Motor neuron (in vitro differentiated cells): ENCODE measurements at places on chromosomes 1 and 21. TPM values are rescaled to one million over a fixed set of nuclear protein-coding genes. Genes with fewer than 3 reads are reported as not detected.

Gene CFHR3
- 0.20 and 0.22 TPM in 2 replicates for total RNA-seq

- ATAC-seq = no peak
These were observed 569 bp upstream of the WARS2 start for GRCh38 chr1:119141020-119141424.

GRCh38 chr1:147599362-147600118 is 58.2 kb downstream of the BCL9 start:
- peak; percentile 83 for ATAC-seq

- ATAC-seq = no peak
These were observed 138.1 kb downstream of the MIS18A start for GRCh38 chr21:32140604-32141317.

Gene MRPS21
- 121 and 126 TPM in 2 replicates for total RNA-seq

Gene FMO5
- total RNA-seq = 1.9 and 2.3 TPM in 2 replicates

- ATAC-seq = no peak
These were observed 5.0 kb upstream of the DUSP23 start for GRCh38 chr1:159775716-159776115.

- ATAC-seq = no peak
These were observed 55.2 kb downstream of the PCNX2 start for GRCh38 chr1:233240371-233240770.

Gene RYR2
- 0.72 and 1.9 TPM in 2 replicates for total RNA-seq

GRCh38 chr1:119893238-119893791 is 3.0 kb downstream of the ADAM30 start:
- no peak for ATAC-seq

GRCh38 chr1:219773775-219774174 is 154.6 kb downstream of the SLC30A10 start:
- no peak for ATAC-seq

GRCh38 chr1:32014199-32014947 is 705 bp downstream of the KHDRBS1 start:
- ATAC-seq = peak; percentile 46

DNA sequence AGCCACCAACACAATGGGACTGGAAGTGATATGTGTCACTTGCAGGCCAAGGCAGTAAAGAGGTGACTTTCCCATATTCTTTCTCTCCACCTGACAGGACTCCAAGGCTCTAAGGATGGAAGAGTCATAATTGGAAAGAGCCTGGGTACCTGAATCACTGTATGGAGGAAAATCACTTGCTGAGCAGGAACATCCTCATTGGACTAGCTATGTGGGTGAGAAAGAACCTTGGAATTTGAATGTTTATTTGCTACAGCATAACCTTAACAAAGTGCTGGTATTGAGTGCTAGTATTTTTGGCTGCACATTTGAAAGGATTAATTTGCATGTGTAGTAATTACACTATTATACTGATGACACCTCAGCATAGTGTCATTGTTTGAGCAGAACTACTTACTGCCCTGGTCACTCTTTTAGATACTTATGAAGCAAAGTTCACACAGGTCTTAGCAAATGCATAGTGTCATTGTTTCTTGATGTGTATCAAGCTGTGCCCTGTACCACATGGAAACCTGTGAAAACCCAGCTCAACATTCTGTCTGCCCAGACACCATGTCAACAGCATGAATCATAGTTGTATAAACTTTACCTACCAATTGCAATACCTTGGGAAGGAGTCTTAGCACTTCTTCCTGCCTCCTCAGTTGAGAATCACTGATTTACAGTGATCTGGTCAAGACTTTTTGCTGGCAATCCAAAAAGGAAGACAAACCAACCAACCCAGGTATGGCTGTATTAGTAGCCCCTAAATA is 5.1 kb upstream of the S100A10 start:
- ATAC-seq = no peak

- no peak for ATAC-seq
These were observed 71.7 kb upstream of the GUCA2B start for GRCh38 chr1:42081475-42081874.

Gene CELA2A
- total RNA-seq = not detected in 2 replicates

DNA sequence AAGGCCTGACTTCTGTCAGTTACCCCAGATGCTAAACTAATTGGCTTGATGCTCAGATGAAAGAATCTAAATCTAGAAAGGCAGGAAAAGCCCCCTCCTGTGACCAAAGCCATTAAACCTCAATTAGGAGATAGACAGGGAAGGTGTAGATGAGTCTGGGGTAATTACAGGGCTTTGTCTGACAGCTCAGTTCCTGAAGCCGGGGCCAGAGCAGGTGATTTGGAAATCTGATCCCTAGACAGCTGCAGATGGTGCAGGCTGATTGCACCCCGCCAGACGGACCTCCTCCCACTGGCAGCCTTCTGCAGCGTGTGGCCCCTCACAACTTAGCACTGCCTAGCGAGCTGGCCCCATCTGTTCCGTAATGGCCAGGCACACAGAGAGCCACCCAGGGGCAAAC is 395.1 kb downstream of the HLX start:
- no peak for ATAC-seq

- peak; percentile 15 for ATAC-seq
These were observed 40.1 kb downstream of the CACNA1S start for GRCh38 chr1:201072149-201072548.

GRCh38 chr1:209860293-209860881 is 32.6 kb downstream of the UTP25 start:
- ATAC-seq = peak; percentile 96

Gene KCNT2
- 24.3 and 27.9 TPM in 2 replicates for total RNA-seq

Gene LIN28A
- total RNA-seq = 5.3 and 5.4 TPM in 2 replicates

DNA sequence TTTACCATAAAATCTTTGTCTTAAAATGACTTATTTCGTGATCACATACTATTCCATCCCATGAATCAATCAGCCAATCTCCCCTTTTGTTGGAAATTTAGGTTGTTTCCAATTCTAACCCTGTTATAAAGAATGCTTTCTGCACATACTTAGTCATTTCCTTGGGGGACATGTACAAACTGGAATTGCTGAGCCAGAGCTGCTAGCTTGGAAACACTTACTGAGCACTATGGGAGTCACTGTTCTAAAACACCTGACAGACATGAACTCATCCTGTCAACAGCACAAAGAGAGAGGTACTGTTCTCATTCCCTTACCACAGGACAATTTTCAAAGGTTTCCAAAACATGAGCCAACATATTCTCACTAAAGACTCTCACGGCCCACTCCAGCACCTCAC is 32.1 kb downstream of the AK2 start:
- ATAC-seq = no peak

DNA sequence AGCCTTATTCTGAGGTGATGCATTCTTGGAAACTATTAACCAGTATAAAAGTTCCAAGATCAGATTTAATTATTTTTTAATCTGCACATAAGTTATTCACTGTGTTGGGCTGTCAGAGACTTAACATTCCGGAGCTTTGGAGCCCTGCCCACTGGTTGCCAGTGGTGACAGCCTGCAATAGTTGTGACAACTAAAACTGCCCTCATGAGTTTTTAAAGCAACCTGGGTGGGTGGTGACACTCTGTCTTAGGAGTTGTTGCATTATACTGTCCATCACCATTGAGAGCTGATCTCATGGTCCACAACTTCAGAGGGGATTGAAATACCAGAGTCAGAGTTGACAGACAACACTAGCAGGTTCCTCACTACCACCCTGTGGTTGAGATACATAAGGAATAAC is 653.9 kb upstream of the USP24 start:
- ATAC-seq = peak; percentile 88

- no peak for ATAC-seq
These were observed 205.0 kb downstream of the GPR52 start for GRCh38 chr1:174652569-174653280.

- no peak for ATAC-seq
These were observed 37.5 kb downstream of the ZNF281 start for GRCh38 chr1:200372095-200372884.

Gene ACADM
- total RNA-seq = 61.0 and 64.4 TPM in 2 replicates

DNA sequence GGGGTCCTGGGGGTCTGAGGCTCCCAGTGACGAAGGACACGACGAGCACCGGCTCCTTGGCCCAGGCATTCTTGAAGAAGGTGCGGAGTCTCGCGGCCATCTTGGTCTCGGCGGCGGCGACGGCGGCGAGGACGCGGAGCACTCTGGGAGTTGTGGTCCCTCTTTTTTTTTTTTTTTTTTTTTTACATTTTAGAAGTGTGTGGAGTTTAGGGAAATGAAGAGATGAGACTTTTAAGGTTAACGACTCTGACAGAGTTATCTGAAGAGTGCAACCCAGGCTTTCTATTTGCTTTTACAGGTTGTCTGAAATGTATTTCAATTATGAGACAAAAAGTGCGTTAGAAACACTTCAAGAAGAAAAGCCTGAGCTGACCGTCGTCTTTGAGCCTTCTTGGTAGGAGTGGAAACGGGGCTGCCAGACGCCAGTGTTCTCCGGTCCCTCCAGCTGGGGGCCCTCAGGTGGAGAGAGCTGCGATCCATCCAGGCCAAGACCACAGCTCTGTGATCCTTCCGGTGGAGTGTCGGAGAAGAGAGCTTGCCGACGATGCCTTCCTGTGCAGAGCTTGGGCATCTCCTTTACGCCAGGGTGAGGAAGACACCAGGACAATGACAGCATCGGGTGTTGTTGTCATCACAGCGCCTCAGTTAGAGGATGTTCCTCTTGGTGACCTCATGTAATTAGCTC is 9.7 kb downstream of the OR2B11 start:
- peak; percentile 89 for ATAC-seq

DNA sequence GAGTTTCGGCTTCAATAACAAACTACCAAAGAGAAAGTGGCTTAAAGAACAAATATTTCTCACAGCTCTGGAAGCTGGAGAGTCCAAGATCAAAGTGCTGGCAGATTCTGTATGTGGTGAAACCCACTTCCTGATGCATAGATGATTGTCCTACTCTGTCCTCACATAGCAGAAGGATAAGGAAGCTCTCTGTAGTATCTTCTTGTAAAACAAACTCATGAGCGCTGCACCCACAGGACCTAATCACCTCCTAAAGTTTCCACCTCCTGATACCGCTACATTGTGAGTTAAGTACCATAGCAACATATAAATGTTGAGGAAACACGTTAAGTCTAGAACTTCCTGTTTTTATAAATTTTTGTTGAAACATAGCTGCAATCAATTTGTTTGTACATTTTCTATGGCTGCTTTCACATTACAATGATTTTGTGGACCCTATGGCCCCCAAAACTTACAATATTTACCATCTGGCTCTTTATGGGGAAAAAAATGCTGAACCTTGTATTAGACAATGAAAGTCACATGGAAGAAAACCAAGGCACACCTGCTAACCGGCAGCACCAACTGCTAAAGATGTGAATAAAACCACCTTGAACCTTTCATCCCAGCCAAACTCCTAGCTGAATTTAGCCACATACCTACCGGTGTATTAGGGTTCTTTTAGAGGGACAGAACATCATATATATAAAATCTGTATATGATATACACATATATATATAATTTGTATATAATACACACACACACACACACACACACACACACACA is 1423.4 kb downstream of the NCAM2 start:
- ATAC-seq = no peak

Gene ARHGAP29
- total RNA-seq = 1.1 and 2.9 TPM in 2 replicates

Gene ATP6V1G3
- not detected in 2 replicates for total RNA-seq

- peak; percentile 4 for ATAC-seq
These were observed 951 bp downstream of the GGPS1 start for GRCh38 chr1:235329139-235329902.

DNA sequence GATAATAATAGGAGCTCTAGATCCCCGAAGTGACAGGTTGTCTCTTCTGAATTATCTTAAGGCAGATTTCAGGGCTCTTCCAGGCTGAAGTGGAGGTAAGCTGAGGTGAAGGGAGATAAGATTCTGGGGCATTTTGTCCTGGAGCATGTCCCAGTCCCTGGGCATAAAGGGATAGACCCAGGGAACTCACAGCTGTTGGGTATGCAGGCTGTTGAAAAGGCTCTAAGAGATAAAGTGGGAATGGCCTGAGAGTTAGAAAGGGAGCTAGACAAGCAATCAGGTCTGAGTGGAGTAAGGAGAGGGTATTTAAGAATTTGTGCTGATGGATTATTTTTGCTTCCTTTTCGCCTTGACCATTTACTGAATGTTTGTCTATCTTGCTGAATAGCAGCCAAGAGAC is 123.7 kb downstream of the NOS1AP start:
- ATAC-seq = no peak

DNA sequence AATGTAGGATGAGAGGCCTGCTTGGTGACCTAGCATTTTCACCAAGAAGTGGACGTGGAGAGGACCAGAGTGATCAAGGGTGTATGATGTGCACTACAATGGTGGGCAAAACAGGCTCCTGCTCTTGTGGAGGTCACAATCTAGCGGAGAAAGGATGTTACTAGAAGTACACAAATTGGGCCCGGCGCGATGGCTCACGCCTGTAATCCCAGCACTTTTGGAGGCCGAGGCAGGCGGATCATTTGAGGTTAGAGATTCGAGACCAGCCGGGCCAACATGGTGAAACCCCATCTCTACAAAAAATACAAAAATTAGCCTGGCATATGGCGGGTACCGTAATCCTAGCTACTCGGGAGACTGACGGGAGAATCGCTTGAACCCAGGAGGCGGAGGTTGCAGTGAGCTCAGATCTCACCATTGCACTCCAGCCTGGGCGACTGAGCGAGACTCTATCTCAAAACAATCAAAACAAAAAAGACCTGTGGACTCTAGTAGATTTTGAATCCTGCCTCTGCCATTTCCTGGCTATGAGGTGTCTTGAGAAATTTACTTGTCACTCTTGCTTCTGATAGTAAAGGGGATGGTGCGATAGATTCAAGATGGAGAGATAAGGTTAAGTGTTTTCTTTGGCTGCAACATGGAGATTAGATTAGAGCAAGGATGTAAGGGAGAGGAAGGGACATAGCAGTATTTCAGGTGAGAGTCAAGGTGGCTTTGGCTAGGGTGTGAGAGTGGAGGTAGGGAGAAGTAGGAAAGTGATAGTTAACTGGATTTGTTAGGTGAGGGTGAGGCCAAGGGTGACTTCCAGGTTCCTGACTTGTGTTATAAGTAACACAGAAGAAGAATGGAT is 7.1 kb downstream of the KLF18 start:
- no peak for ATAC-seq

DNA sequence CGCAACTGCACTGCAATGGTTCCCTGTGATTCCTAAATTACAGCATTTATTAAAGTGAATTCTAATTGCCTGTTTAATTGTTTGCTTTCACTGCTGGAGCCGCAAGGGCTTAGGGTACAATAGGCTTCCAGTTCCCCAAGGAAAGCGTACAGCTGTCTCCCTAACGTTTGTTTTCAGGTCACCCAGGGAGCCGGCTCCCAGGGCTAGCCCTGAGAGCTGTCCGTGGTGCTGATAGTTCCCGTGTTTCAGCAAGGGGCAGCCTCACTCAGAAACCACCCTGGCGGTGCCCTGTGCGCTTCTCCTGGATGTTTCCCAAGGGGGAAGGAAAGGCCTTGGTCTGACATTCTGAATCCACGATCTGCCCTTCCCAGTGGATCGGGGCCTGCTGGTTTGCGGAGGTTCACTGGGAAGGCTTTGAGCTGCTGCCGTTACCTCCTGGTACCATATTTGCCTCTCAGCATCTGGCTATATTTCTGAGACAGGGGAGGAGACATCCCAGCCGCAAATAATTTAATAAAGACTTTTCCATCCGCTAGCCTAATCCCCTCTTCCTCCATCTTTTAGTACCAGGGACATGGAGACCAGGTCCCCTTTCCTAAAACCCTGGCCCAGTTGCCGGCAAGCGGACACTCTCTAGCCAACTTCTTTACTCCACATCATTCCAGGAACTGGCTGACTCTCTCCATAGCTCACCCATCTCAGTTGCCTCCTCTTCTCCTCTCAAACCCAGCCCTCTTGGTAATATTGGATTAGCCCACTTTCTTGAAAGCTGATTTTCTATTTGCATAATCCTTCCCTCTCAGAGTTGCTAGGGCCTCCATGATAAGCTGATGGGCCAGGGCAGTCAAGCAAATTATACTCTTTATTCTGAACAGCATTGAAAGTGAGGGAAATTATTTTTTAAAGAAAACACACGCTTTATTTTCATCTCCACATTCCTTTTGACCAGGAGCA is 149.0 kb downstream of the IGSF21 start:
- ATAC-seq = peak; percentile 69

- ATAC-seq = peak; percentile 1
These were observed 65.6 kb downstream of the KCNJ15 start for GRCh38 chr21:38322311-38322950.

Gene CRNN
- total RNA-seq = 0.38 TPM in 1 of 2 replicates, not detected in the other
